Esophagus squamous epithelium (tissue), 5 donors: ENCODE measurements at places on chromosomes 3 and 15. TPM values are rescaled to one million over a fixed set of nuclear protein-coding genes. Genes with fewer than 3 reads are reported as not detected.

DNA sequence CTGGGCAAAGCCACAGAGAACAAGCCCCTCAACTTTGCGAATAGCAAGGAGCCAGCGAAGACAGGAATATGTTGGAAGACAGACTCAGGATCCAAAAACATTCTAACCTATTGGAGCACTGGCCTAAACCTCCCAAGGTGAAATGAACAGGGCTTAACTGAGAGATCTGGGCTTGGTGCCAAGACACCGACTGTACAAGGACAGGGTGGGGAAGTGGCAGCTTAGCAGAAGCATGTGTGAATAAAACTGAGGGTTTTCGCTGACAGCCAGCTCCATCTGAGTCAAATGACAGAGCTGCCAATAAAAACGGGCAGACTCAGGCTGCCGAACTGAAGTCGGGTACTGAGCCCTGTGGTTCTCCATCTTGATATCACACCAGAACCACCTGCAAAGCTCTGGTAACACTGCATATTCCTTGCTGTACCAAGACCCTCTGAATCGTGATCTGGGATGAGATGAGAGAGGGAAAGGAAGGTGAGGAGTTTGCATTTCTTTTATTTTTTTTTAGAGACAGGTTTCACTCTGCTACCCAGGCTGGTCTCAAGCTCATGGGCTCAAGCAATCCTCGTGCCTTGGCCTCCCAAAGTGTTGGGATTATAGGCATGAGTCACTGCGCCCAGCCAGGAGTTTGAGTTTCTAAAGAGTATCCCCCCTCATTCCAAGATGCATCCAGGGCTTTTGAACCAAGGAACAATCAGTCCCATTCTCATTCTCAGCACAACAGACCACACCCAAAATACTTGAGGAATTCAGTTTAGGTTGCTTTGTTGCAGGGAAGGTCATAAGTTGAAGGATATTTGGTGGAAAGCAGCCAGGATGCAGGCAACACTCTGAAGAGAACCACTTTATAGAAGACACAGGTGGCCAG lies 6.0 kb upstream of the PLCB2 start:
- no peak for DNase-seq

GRCh38 chr15:76460871-76461270 lies 124.3 kb downstream of the ISL2 start:
- no peak for DNase-seq

The RBP2 gene
- total RNA-seq, result not detected

The RABL3 gene
- total RNA-seq, result 14.2 TPM

The GNB4 gene
- 23.6 TPM for total RNA-seq

GRCh38 chr3:55364421-55364820 lies 122.7 kb downstream of the WNT5A start:
- DNase-seq, result no peak

The GUCA1C gene
- total RNA-seq, result not detected

The ROBO2 gene
- 6.3 TPM for total RNA-seq

DNA sequence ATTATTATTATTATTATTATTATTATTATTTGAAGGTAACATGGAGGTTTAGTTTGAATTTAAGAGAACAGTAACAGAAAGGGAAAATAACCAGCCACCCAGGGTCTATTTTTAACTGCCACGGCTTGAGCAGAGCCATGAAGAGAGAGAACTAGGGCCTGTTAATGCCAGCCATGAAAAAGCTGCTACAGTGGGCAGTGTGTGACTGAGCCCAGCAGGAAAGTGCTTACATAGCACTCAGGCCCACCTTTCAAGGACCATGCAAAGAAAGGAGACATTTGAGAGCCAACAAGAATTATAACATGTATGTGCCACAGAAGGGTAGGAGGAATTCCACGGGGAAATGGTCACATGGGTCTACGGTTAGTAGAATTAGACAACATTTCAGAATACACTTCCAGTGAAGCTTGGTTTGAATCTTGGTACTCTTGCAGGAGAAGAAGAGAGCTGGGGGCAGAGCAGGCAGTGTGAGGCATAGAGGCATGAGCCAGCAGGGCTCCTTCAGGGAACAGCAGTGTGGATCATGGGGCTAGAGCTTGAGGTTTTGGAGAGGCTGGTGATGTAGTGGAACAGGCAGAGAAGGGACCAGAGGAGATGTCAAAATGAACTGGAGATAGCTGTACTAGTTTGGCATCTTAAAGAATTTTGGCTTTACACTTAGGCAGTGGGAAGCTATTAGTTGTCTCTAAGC lies 140.7 kb downstream of the CMSS1 start:
- no peak for DNase-seq

GRCh38 chr3:127137113-127137512 lies 55.8 kb upstream of the PRR23E start:
- no peak for DNase-seq

The GABRA5 gene
- total RNA-seq, result 0.57 TPM

- DNase-seq, result no peak
Measured at GRCh38 chr3:194082743-194083636, 53.0 kb upstream of the HES1 start.

GRCh38 chr3:188198760-188199327 lies 44.9 kb downstream of the LPP start:
- DNase-seq, result no peak

The ACTC1 gene
- 0.38 TPM for total RNA-seq

GRCh38 chr3:123653221-123653682 lies 68.4 kb upstream of the HACD2 start:
- DNase-seq, result no peak

- DNase-seq, result no peak
Measured at GRCh38 chr3:45986303-45986982, 9.2 kb downstream of the FYCO1 start.

The DUOXA2 gene
- total RNA-seq, result 6.3 TPM

- no peak for DNase-seq
Measured at GRCh38 chr15:25830844-25831451, 32.2 kb downstream of the ATP10A start.

GRCh38 chr3:60588806-60589205 lies 662.4 kb downstream of the FHIT start:
- DNase-seq, result no peak
